Trophoblast cell (in vitro differentiated cells and primary cell): ENCODE measurements at places on chromosomes 7 and 10.

DNA sequence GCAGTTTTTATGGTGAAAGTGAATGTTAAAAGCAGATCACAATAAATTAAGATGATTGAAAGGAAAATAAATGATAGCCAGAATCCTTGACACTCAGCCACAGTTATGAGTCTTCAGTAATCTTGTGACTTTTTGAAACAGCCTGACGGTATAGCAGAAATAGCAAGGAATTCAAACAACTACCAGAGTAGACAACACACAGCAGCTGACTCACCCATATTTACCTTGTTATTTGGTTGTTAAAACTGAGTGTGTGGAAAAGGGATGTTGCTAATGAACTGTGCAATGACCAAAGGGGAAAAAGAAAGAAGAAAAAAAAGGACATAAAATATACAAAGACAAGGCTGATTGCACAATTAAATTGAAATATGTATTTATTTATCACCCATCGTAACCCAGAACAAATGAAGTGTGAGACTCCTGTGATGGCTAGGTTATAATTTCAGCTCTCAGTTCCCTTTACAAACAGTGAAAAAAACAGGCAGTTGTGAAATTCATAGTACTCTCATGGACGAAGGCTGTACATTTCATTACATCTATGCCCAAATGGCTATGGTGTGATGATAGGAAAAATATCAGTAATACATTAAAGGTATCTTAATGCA, 1023.0 kb upstream of the SORCS1 start:
- no peak for DNase-seq

- no peak for DNase-seq
Measured at GRCh38 chr10:108166401-108166800, 1001.9 kb upstream of the SORCS1 start.

GRCh38 chr10:116521424-116522290, 24.1 kb upstream of the PNLIP start:
- peak; percentile 21 for DNase-seq

GRCh38 chr7:111388912-111389311, 173.4 kb downstream of the IMMP2L start:
- DNase-seq = no peak

DNA sequence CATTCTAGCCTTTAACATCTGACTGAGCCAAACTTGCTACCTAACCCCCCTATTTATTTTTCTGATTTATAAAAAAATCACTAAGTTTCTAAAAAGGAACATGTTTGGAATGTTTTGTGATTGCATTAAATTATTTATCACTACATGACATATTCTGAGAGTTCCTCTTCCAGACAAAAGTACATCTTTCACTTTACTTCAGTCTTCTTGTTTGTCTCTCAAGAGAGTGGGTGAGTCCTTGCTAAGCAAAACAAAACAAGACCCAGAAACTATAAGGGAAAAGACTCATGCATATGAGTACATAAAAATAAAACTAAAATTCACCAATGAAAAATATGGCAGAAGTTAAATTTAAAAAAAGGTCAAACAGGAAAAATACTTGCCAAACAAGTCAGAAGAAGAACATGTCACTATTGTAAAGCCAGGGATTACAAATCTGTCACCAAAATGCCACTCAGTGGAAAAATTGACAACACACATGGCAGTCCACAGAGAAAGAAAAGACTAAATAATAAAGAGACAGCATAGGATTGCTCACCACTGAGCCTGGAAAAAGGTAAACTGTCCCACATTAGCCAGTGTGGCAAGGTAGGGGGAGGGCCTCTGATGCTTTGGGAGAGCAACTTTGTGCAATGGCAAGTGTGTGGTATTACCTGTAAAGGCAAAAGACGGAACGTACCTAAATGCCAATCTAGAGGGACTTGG, 166.7 kb upstream of the ZNF32 start:
- no peak for DNase-seq

GRCh38 chr7:69244701-69245100, 353.6 kb upstream of the AUTS2 start:
- no peak for DNase-seq

DNA sequence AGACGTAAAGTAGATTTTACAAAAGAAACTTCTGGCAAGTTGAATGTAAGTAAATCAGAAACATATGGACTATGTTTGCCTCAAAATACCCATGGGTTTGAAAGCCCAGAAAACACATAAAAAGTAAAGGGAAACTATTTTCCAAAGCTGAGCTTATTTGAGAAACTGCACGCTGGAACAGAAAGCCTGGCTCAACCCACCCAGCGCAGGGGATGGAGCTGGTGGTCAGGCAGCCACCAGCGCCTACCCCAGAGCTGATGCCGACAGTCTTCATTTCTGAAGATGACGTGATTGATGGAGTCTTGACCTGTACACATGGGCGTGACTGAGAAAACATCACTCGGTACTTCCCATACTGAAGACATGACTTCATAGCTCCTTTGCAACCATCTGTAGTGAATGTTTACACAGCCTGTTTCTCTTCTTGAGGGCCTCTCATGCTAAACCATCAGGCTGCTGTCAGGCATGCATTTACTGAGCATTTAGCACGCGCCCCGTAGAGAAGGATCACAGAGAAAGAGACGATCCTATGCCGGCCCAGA, 232.6 kb upstream of the AUTS2 start:
- DNase-seq = peak; percentile 35

DNA sequence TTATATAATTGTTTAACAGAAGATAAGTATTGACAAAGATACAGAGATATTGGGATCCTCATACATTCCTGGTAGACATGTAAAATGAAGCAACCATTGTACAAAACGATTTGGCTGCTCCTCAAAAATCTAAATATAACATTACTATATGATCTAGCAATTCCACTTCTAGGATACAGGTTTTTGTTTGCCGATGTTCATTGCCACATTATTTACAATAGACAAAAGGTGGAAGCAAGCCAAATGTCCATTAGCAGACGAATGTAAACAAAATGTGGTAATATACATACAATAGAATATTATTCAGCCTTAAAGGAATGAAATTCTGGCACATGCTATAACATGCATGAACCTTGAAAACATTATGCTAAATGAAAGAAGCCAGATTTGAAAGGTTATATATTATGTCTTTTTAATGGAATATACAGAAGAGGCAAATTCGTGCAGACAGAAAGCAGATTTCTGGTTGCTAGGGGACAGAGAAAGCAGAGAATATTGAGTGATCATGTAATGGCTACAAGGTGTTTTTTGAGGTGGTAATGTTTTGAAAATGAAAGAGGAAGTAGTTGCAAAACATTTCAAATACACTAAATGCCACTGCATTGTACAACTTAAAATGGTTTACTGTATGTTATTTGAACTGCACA, 44.9 kb downstream of the POLR1F start:
- DNase-seq = no peak

DNA sequence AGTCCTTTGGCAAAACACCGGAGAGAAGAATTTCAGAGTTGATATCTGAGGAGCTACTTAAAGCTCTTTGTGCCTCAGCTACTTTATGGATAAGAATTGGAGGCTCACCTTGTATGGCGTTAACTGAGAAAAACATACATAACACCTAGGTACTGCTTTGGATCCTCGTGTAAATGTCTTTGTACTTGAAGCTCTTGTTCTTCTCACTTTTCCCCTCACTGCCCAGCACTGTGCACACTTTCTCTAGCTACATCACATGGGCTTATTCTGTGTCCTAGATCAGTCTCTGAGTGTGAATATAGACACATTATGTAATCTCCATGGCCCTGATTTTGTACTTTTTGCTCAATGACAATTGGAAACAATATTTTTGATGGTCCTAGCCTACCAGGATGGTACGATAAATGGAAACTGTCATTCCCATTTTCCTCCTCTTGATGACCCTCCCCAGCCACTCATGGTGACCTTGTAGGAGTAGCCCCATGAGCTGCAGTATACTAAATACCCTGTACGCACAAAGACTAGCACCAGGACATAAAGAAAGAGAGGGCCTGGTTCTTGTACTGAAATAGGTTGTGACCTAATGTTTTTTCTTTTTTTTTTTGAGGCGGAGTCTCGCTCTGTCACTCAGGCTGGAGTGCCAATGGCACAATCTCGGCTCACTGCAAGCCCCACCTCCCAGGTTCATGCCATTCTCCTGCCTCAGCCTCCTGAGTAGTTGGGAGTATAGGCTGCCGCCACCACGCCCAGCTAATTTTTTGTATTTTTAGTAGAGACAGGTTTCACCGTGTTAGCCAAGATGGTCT, 22.1 kb downstream of the STAMBPL1 start:
- no peak for DNase-seq

DNA sequence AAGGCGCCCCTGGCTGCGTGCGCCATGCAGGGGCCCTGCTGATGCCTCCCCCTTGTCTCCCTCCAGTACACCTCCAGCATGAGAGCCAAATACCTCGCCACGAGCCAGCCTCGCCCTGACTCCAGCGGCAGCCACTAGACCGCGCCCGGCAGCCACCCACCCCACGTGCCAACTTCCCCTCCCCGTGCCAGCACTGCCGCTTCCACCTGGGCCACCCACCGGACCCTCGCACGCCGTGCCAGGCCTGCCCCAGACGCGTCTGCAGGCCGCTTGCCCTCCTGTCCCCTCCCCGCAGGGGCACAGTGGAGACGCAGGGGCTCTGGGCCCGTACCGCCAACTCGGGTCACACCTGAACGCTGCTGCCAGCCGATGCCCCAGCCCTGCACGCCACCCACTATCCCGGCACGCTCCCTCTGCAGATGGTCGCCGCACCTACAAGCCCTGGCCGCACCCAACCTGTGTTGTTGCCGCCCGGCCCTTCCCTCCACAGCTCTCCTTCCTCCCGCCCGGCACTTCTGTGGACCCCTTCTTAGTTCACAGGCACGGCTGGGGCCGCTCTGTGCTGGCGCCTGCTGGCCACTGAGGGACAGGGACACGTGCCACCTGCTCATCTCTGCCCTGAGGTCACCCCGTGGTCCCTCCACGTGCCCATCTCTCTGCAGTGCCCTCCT, 26.3 kb upstream of the AMZ1 start:
- no peak for DNase-seq

DNA sequence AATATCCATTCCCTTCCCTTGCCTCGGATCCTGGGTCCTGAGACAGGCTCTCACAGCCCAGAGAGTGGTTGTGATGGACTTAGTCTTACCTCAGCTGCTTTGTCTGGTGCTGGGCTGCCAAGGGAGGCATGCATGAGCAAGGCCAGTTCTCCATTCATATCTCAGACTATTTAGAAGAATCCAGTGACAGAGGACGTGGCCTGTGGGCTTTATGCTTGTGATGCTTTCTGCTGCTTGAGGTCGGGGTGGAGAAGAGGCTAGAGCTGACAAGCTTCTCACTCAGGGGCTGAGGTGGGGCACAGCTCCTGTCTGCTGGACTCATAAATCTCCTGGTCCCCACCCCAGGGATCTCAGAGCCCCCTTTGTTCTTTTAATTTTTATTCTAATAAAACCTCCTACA, 66.8 kb downstream of the DNAJC12 start:
- DNase-seq = no peak

DNA sequence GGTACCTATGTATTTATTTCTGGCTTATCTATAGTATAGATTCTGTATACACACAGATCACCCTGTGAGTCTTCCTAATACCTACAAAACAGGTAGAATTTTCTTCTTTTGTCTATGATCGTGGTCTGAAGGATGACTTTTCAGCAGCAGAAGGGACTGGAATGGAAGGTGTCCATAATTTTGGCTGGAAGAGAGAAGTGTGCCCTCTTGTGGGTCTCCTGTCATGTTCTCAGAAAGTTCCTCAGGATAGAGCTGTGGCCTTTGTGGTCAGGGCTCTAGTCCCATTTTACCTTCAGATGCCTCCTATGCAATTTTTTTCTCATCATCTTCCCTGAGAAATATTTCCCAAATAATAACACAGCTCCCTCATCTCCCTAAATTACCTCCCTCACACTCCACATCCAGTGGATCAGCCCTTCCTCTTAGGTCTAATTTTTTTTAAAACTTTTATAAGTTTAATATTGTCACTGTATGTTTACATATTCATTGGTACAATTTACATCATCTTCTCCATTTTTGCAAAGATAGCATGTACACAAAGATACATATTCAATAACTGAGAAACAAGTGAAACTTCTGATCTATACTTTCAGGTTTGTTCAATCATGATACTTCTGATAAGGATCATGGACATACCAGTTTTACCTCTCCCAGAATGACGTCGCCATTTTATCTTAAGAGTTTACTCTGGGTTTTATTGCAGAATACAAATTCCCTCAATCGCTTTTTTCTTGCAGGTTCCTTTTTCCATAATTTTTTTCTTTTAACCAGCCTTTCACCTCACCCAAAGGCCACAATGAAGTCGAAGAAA, 112.7 kb downstream of the REEP3 start:
- peak; percentile 40 for DNase-seq

DNA sequence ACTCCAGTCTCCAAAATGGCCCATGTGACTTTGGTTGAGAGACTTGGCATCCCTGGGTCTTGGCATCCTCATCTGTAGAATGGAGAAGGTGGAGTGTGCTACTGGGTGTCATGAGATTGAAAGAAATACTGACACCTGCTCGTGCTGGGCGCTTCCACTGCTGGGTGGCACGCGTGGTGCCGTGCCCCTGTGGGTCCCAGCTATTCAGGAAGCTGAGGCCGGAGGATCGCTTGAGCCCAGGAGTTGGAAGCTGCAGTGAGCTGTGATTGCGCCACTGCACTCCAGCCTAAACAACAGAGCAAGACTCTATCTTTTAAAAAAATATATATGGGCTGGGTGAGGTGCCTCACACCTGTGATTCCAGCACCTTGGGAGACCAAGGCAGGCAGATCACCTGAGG, 53.1 kb downstream of the NPTX2 start:
- DNase-seq = no peak

GRCh38 chr7:38334163-38334562, 60.7 kb upstream of the TARP start:
- no peak for DNase-seq

DNA sequence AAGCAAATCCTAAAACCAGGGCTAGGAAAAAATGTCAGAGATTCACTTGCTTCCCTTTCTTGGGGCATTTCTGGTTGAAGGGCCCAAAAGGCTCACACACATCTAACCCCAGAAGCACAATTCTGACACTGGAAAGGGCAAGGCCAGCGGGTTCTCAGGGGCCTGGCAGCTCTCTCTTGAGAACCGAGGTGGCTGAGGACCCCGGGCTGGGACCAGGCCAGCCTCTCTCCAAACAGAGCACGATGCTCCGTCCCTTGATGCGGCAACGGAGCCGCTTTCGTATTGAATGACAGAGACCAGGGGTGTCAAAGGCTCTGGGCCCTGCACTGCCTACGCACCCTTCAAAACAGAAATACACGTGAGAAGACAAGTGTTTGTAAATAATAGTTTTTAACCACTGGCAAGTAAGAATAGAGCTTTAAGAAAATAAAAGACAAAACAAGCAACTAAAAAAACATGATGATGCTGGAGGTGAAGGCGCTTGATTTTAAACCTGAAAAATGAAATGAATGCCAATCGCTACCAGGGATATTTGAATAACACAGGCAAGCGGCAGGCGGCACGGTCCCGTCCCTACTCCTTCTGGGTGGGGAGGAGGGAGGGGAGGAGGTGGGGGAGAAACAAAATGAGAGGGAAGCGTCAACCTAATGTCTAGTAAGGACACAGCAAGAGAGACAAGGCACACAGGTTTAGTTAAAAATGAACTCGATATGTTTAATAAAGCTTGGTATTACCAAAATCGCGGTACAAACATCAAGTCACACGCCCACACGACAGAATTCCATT, 68.0 kb downstream of the SLC29A4 start:
- no peak for DNase-seq
